ENCODE measurements at places on chromosomes 13 and 19.

DNA sequence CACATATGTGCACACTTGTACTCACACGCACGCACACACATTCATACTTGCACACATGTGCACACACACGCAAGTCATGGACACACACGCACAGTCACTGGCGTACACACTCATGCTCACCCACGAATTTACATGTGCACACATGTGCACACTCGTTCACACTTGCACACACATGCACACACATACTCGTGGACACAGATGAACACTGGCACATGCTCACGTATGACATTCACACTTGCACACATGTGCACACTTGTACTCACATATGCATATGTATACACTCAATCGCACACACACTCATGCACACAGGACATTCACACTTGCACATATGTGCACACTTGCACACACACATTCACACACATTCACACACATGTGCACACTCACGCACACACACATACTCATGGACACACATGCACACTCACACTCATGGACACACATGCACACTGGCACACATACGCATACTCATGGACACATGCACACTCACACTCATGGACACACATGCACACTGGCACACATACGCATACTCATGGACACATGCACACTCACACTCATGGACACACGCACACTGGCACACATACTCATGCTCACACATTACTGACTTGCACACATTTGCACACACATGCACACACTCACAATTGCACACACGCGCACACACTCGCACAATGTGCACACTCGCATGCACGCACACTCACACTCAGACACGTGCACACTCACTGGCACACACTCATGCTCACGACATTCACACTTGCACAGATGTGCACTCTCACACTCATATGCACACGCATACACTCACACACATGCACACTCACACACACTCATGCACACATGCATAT lies 9.5 kb downstream of the SBK2 start:
- no peak for DNase-seq

GRCh38 chr19:10271543-10272086 lies 695 bp downstream of the ICAM1 start:
- DNase-seq = no peak

DNA sequence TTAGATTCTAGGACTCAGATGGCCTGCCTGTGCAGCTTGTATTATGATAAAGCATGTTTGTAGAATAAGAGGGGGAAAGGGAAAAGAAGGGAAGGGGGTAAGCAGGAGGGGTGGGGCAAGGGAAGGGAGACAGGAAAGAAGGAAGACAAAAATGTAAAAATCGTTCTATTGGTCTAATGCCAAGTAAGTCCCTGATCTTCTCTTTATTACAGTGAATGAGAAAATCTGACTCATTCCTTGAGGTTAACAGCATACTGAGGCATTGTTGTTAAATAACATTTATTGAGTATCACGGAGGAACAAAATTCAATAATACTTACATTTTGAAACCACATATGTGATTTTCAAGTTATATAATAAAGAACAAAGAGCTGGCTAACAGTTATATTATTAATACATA lies 1534.7 kb downstream of the OLFM4 start:
- DNase-seq = no peak

DNA sequence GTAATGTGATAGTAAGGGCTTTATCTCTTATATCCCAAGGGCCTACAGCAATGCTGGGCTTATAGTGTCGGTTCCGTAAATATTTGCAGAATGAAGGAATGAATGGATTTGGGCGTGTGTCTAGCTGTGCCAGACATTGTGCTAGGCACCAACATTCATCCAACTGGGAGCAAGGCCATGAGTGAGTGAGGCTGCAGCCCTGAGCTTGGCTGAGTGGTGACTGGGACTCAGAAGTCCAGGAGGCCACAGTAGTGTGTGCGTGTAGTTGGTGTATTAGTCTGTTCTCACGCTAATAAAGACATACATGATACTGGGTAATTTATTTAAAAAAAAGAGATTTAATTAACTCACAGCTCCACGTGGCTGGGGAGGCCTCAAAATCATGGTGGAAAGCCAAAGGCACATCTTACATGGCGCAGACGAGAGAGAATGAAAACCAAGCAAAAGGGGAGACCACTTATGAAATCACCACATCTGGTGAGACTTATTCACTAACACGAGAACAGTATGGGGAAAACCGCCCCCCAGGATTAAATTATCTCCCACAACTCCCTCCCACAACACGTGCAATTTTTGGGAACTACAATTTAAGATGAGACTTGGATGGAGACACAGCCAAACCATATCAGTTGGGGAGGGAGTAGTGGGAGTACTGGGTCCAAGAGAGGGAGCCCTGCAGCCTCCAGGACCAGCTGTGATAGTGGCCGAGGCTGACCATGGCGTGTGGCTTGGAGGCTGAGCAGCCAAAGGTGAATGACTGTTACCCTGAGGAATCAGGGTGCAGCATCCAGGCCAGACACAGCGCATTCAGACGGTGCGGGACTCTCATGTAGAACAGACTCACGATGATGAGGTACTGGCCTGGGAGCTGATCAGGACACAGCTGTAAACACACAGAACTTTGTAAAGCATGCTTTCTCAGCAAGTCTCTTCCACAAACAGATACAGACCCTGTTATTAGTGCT lies 104.6 kb downstream of the TEX26 start:
- no peak for DNase-seq

DNA sequence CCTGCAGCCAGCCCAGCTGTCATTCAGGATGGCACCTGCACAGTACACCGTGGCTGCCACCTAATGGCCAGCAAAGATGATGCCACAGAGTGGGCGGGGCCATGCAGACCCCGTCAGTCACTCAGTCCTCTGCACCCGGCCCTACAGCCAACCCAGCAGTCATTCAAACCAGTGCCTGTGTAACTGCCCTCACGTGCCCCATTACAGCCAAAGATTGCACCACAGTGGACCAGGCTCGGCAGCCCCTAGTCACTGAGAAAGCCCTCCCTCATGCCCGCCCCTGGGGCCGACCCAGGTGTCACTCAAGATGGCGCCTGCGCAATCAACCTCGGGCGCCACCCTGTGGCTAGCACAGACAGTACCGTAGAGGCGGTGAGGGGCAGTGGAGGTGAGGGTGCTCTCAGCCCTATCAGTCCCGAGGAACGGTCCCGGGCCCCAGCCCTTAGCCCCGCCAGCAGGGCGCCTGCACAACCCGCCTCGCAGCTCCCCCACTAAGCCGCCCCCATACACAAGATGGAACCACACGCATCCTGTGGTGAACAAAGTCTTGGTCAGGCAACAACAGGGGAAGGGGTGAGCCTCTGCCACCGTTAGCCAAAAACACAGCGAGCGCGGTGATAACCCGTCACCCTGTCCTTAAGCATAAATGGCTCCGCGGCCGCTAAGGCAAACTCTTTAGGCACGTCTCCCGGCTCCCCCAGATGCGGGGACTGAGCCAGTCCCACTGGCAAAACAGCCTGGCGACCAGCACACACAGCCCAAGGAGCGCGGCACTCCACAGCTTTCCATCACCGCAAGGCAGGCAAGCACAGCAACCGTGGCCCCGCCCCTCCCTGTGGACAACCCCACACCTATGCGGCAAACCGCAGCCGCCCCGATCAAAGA lies 2.3 kb downstream of the PEG3 start:
- DNase-seq = no peak

DNA sequence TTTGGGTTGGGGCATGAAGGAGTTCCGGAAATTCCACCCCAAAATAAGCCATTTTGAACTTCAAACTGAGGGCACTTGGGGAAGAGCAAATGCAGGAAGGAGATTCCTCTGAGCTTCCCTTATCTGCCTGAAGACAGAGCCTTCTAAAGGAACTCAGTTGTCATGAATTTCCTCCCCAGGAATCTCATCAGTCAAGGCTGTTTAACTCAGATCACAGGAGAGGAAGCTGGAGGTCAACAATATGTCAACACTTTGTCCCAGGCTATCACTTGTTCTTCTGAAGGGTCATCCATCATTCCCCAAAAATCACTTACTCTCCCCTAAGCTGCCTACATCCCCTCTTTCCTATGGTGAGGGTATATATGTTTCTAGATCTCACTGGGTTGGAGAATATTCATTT lies 26.0 kb upstream of the CHST8 start:
- no peak for DNase-seq

- no peak for DNase-seq
Observed at GRCh38 chr19:7902796-7903243, 857 bp upstream of the MAP2K7 start.

DNA sequence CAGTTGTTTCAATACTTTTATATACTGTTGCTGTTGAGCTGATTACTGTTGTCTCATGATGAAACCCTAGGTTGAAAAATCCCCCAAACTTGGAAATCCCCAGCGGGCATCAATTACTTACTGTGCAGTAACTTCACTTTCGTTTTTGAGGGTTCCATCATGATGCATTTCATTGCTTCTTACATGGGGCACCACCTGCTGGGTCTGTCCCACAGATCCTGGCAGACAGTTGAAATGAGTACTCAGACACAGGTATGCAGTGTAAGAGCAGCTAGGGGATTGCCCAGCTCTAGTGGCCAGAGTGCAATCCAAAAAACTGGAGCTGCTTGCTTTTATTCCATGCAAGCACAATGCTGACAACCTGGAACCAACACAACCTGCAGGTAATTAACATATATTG lies 132.5 kb upstream of the ZNF91 start:
- no peak for DNase-seq

GRCh38 chr19:35317464-35318043 lies 11.4 kb upstream of the CD22 start:
- DNase-seq = no peak

GRCh38 chr13:29581666-29582065 lies 13.8 kb downstream of the SLC7A1 start:
- DNase-seq = no peak

DNA sequence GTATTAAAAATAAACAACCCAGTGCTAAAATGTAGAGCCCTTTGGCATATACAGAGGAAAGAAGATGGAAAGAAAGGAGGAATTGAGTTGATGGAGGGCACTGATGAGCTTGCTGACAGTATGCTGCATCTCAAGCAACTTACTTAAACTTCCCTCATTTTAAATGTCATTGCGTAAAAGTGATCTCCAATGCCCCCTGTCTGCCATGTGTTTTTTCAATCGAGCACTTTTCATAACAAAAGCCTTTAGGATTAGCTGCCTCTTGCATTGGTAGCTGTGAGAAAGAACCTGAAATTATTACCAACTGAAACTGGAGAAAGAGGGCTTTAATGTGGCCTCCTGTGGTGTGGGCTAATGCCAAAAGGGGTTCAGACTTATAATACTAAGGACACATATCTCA lies 541.6 kb downstream of the SUCLA2 start:
- DNase-seq = no peak

- DNase-seq = no peak
Observed at GRCh38 chr13:45238945-45239795, 38.3 kb upstream of the KCTD4 start.

- no peak for DNase-seq
Observed at GRCh38 chr19:519449-519865, 12.1 kb upstream of the CDC34 start.

Measured in vagina (tissue), 2 donors.